Retina (tissue), 1 donor: ENCODE measurements at places on chromosomes 2 and 18.
A peak's percentile ranks its signal among the peaks of the same experiment; 100 is the strongest.

DNA sequence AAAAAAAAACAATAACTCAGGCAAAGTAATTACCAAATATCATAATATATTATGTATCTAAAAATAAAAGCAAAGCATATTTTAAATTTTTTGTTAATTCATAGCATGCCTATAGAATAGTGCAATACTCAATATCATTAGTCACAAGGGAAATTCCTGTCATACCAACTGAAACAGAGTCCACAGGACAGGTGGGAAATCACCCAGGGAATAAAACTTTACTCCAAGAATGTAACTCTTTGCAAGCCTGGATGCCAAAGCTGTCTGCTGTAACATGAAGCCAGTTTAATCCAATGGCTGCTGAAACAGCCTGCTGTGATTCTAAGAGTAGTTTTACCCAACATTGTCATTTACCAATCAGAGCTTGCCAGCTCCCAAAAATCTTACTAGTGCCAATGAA is 40.0 kb upstream of the SULT1C3 start:
- DNase-seq, result no peak

- no peak for DNase-seq
Observed at GRCh38 chr18:79511671-79512301, 116.1 kb downstream of the NFATC1 start.

DNA sequence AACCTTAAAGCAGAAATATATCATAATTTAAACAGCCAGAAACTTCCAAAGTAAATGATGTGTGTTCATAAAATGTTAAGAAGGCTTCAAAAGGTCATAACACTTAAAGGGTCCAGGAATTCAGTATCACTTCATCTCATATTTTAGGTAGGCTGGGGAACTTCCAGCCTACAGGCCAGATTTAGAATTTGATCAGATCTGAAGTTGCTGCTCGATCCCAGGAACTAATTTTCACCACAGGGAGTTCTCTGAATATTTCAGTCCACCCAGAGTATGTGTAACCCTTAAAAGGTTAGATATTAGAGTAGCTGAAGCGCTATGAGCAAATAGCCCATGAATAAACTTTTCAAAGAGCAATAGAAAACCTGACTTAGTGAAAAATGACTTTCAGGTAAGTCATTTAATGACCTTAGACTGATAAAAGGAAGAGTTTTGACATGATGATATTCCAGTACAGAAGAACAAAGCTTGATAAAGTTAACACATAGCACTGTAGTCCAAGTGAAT is 1.7 kb downstream of the WIPF1 start:
- DNase-seq, result no peak

DNA sequence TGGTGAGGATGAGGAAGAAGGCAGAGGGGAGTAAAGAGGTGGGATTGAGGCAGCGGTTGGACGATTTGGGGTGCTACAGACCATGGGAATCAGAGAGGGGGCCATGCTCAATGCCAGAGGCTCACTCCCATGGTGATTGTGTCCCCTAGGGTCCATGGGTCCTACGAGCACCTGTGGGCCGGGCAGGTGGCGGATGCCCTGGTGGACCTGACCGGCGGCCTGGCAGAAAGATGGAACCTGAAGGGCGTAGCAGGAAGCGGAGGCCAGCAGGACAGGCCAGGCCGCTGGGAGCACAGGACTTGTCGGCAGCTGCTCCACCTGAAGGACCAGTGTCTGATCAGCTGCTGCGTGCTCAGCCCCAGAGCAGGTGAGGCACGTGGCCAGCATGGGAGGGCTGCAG is 5.2 kb downstream of the CAPN10 start:
- no peak for DNase-seq

GRCh38 chr18:2974731-2975130 is 38.2 kb downstream of the LPIN2 start:
- DNase-seq, result no peak

DNA sequence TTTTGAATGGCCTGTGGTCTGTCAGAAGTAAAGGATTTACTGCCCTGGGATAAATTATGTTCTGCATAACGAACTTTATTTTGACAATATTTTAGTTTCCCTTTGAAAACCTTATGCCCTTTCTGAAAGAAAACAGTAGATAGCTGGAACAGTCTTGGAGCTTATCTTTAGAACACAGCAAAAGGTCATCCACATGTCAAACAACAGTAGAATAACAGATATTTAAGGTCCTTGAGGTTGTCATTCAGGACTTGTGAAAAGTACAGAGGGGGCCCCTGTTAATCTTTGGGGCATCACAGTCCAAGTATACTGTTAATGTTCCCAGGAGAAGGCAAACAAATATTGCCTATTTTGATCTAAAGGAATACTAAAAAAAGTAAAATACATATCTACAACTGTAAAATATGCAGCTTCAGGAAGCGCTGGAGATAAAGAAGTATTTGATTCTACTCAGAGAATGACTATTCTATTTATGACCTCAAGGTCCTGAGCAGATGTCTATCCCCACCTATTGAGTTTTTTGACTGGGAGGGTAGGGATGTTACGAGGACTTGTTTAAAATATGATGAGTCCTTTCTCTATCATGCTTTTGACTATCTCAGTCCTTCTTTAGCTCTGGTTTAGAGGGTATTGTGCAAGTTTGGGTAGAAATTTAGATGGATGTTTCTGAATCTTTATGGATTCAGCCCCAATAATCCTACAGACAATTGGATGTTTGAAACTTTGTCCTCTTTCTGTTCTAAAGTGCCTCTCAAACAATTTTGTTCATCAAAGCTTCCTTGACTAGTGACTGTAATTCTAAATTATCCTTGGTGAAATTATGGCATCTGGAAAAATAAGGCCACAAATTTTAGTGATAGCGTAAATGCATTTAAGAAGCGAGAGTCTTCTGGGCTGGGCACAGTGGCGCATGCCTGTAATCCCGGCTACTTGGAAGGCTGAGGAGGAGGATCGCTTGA is 25.1 kb upstream of the TMEM214 start:
- no peak for DNase-seq

GRCh38 chr2:111135910-111136297 is 15.2 kb downstream of the BCL2L11 start:
- DNase-seq, result no peak

DNA sequence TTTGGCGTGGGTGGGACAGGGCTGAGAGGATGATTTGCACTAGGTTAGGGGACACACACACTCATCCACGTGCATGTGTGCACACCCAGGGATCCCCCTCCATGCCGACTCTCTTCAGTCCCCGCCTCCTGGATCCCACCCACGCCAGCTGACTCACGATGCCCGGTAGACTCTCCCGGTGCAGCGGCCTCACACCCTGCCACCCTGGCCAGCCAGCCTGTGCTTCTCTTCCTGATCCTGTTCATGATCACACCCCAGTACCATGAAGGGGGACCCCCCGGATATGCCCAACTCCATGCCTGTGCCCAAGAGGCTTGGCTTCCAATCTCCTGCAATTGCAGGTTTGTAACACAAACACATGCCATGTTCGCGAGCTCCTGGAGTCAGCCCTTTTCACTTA is 157.8 kb upstream of the HDAC4 start:
- DNase-seq, result no peak

DNA sequence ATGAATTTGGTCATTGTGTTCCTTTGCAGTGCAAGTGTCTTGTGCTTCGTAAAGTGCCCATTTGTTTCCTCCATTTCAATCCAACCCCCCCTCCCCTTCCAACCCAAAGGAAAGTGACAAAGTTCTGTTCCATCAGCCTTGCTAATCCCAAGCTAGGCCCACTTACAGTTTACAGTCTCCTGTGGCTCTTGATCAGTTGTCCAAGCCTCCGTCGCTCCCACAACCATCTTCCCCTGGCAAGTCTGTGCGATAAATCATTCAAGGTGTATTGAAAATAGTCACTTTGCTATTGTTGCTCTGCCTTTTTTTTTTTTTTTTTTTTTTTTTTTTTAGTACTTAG is 6.5 kb downstream of the POU3F3 start:
- peak; percentile 64 for DNase-seq

- no peak for DNase-seq
Observed at GRCh38 chr18:10376731-10377130, 77.7 kb upstream of the APCDD1 start.

DNA sequence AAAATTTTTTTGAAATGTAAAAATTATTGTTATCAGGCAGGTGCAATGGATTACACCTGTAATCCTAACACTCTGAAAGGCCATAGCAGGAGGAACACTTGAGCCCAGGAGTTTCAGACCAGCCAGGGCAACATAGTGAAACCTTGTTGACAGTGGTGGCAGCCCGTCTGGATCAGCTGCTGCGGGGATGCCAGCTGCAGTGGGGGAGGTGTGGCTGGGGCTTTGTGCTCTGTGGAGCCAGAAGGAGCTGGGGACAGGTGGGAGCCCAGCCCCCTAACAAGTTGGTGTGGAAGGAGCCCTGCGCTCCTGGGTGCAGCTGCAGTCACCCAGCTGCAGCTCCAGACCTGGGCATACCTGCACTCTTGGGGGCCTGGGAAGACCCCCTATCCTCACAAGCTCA is 182.4 kb upstream of the MC4R start:
- no peak for DNase-seq

DNA sequence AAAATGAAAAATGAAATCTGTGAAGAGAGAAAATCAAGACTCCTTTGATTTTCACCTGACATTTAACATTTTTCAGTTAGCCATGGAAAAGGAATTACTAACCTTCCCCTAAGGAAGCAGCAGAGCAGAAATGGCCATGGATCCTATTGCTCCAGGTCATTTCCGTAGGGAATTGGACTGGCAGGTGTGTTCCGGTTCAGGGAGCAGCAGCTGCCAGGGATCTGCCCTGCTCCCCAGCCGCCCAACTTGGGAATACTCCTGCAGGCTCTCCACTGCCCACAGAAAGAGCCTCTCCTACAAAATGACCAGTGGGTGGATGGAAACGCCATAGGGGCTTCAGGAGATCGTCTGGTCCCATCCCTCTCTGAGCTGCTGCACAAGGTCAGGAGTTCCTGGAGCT is 86.0 kb upstream of the MAPK4 start:
- peak; percentile 9 for DNase-seq

- DNase-seq, result peak; percentile 78
Observed at GRCh38 chr2:3041841-3042600, 335.6 kb downstream of the EIPR1 start.

GRCh38 chr18:48756511-48757226 is 194.1 kb downstream of the SMAD7 start:
- no peak for DNase-seq

GRCh38 chr2:67526283-67526682 is 129.2 kb downstream of the ETAA1 start:
- DNase-seq, result no peak

- DNase-seq, result no peak
Observed at GRCh38 chr2:239113171-239113570, 265.3 kb downstream of the TWIST2 start.
